ENCODE measurements at places on chromosomes 13 and 19.

- DNase-seq: no peak
Observed at GRCh38 chr19:8449830-8450229, 5.1 kb downstream of the HNRNPM start.

DNA sequence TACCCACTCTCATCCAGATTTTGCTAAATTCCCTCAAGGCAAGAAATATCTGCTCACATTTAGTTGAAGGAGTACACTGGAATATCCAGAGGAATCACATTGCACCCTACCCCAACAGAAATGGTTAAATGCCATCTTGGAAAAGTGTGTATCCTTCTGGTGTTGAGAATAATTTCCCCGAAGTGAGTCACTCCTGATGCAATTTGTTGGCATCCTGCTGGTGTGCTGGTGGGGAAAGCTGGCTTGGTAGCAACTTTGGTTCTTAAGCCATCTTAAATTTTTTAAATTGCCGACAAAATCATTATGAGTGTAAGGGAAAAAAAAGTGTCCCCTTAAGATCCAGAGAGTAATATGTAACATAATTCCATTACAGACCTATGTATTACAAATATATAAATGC lies 337.3 kb upstream of the DACH1 start:
- no peak for DNase-seq

GRCh38 chr19:49812452-49812996 lies 568 bp downstream of the FUZ start:
- DNase-seq: no peak

GRCh38 chr13:110980921-110981320 lies 66.1 kb upstream of the ANKRD10 start:
- DNase-seq: no peak

DNA sequence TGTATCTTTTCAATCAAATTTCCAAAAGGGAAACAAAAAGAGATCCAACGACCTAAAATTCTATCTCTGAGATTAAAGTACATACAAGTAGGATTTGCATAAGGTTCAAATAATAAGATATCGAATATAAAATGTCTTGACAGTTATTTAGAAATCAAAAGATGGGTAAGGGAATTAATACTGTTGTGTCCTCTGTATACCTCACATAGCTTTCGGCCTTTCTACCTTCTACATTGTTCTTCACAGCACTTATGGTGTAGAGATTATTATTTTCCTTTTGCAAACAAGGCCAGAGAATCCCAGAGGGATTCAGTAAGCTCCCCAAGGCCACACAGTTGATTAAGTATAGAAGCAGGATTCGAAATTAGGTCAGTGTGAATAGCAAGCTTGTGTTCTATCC lies 403.6 kb downstream of the SPRY2 start:
- no peak for DNase-seq

- DNase-seq: no peak
Observed at GRCh38 chr19:19475849-19476828, 39.2 kb downstream of the TSSK6 start.

DNA sequence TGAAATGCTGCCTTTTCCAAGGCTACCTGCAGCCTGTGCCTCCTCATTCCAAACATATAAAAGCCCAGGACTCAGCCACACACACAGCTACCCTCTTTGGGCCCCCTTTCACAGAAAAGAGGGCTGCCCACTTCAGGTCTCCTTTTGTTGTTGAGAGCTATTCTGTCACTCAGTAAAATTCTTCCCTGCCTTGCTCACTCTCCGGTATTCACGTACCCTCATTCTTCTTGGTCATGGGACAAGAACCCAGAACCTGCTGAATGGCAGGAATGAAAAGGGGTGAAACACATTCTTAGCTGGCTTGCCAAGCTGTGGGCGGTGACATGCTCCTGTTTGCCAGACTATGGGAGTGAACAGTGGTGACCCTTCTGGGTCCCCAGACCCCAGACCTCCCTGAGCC lies 338.0 kb upstream of the ATXN8OS start:
- no peak for DNase-seq

DNA sequence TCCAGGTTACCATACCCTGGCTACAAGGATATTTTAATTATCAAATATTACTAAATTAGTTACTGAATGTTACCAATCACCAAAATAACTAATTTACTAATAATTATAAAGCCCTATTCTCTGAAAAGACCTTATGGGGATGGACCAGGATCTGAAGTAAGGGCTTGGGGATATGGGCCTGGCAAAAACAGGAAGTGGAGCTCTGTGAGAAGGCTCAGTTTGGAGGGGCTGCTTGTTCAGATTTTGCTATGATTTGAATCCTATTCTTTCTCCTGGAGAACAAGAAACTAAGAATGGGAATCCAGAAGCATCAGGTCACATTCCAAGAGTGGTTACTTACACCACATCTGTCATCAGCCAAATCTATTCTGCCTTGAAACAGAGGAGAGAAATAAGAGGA lies 148.1 kb downstream of the DNAJC15 start:
- no peak for DNase-seq

DNA sequence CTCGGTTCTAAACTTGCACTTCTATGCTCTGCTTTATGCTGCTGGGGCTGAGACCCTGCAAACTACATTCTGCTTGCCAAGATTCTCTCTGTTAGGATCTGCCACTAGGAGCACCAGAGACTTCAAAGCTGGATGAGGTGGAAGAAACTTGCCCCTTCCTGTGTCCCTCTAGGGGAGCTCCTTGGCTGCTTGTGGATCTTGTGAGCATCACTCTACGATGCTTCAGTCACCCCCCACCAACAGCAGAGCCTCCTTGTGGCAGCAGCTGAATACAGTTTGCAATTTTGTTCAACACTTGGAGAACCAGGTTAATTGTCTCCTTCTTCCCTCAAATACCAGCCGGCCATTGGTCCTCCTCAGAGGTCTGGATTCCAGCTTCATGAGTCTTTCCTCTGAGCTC lies 310.6 kb downstream of the FGF14 start:
- DNase-seq: no peak

- DNase-seq: no peak
Observed at GRCh38 chr13:35531526-35531925, 55.0 kb upstream of the MAB21L1 start.
